ENCODE measurements at places on chromosomes 5 and 9. TPM values are rescaled to one million over a fixed set of nuclear protein-coding genes. Genes with fewer than 3 reads are reported as not detected.

FAM219A gene
- total RNA-seq: 13.4 TPM

PCDHAC1 gene
- 7.6 TPM for total RNA-seq

STKLD1 gene
- 1.3 TPM for total RNA-seq

DOCK8 gene
- 33.6 TPM for total RNA-seq

FBLL1 gene
- 15.7 TPM for total RNA-seq

Measured in camera-type eye (tissue), 1 donor.